ENCODE measurements at places on chromosomes 7 and 10. TPM values are rescaled to one million over a fixed set of nuclear protein-coding genes. Genes with fewer than 3 reads are reported as not detected.

- H3K4me3 ChIP-seq = no peak overlapping the region
- peaks cover 75% of the 10 kb centered on the region for H3K36me3 ChIP-seq
- peak overlapping the region; percentile 82 for H3K27ac ChIP-seq
- no peak for DNase-seq
- H3K4me1 ChIP-seq = peaks cover 45% of the 10 kb centered on the region
Measured at GRCh38 chr10:11227103-11227502, 209.4 kb downstream of the CELF2 start.

GRCh38 chr7:145411066-145411465 is 575.2 kb upstream of the TPK1 start:
- no peak overlapping the region for H3K27ac ChIP-seq
- no peaks in the 10 kb centered on the region for H3K4me1 ChIP-seq
- DNase-seq = no peak
- H3K36me3 ChIP-seq = no peaks in the 10 kb centered on the region
- no peaks in the 10 kb centered on the region for H3K27me3 ChIP-seq
- H3K4me3 ChIP-seq = no peak overlapping the region

DNA sequence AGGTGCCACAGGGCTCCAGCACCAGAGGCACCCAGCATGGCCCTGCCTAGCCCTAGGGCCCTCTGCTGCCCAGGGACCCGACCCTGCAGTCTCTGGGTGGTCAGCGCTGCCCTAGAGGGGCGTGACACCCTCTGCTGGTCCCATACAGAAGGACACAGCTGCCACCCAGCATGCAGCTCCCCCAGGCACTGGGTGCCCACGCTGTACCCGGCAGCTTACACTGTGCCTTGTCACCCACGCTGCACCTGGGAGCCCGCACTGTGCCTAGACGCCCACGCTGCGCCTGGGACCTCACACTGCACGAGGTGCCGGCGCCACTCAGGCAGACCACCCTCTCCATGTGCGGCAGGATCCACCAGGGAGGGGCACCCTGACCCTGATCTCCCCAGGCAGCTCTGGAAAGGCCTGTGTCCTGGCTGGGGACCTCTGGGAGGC is 55.2 kb downstream of the PWWP2B start:
- H3K4me1 ChIP-seq = peaks cover 20% of the 10 kb centered on the region
- no peaks in the 10 kb centered on the region for H3K36me3 ChIP-seq
- no peak for DNase-seq
- no peaks in the 10 kb centered on the region for H3K27me3 ChIP-seq
- H3K4me3 ChIP-seq = no peak overlapping the region
- H3K27ac ChIP-seq = peak overlapping the region; percentile 87

GRCh38 chr10:29205787-29206186 is 83.1 kb upstream of the LYZL1 start:
- H3K4me1 ChIP-seq = no peaks in the 10 kb centered on the region
- no peaks in the 10 kb centered on the region for H3K36me3 ChIP-seq
- H3K27ac ChIP-seq = no peak overlapping the region
- H3K27me3 ChIP-seq = peaks cover 3% of the 10 kb centered on the region
- no peak overlapping the region for H3K4me3 ChIP-seq
- DNase-seq = no peak

DNA sequence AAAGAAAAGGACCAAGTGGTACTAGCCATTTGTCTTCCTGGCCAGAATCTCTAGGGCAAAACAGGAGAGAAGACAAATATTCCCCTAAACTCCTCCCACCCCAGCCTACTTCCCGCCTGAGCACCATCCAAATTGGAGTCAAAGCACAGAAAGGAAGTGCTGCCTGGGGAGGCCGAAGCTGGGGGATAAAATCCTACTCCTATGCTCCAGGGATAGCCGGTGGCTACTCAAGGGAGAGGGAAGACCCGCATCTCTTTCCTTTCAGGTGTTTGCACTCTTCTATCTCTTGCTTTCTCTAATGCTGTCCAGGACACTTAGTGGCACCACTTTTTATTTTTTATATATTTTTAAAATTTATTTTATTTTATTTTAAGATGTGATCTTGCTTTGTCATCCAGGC is 7.1 kb upstream of the DUSP5 start:
- H3K27me3 ChIP-seq = no peaks in the 10 kb centered on the region
- no peak overlapping the region for H3K27ac ChIP-seq
- H3K4me3 ChIP-seq = no peak overlapping the region
- no peak for DNase-seq
- H3K36me3 ChIP-seq = no peaks in the 10 kb centered on the region

DNA sequence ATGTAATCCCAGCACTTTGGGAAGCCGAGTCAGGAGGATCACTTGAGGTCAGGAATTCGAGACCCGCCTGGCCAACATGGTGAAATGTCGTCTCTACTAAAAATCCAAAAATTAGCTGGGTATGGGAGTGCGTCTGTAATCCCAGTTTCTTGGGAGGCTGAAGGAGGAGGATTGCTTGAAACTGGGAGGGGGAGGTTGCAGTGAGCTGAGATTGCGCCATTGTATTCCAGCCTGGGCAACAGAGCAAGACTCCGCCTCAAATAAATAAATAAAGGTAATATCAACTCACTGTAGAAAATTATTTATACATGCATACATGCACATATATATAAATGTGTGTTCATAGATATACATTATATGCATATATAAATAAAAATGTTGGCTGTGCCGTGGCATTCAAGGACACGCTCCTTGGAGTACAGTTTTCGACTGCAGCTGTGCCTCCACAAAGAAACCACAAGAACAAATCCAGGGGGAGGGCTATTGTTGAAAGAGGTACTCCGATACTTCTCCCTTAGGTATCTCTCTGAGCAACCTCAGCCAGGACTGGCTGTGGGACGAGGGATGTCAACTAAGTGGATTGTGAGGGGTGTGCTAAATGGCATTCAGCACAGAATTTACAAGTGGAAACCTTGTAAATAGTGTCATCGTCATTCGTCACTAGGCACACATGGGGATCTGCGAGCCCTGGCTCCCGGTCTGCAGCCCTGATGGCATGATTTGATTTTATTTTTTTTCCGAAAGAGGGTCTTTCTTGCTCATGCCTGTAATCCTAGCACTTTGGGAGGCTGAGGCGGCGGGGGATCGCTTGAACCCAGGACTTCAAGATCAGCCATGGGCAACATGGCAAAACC is 49.3 kb downstream of the HIP1 start:
- no peaks in the 10 kb centered on the region for H3K36me3 ChIP-seq
- peaks cover 2% of the 10 kb centered on the region for H3K4me1 ChIP-seq
- no peak overlapping the region for H3K27ac ChIP-seq
- DNase-seq = no peak
- H3K4me3 ChIP-seq = no peak overlapping the region

GRCh38 chr7:150428671-150429451 is 21.6 kb upstream of the GIMAP8 start:
- no peak for DNase-seq
- peaks cover 4% of the 10 kb centered on the region for H3K4me1 ChIP-seq
- H3K27me3 ChIP-seq = peaks cover 4% of the 10 kb centered on the region
- no peaks in the 10 kb centered on the region for H3K36me3 ChIP-seq
- H3K4me3 ChIP-seq = no peak overlapping the region

GRCh38 chr7:158595068-158595467 is 7.4 kb upstream of the PTPRN2 start:
- no peaks in the 10 kb centered on the region for H3K36me3 ChIP-seq
- H3K27me3 ChIP-seq = no peaks in the 10 kb centered on the region
- H3K4me1 ChIP-seq = no peaks in the 10 kb centered on the region
- H3K27ac ChIP-seq = no peak overlapping the region

GRCh38 chr7:486216-486743 is 33.4 kb downstream of the PDGFA start:
- no peaks in the 10 kb centered on the region for H3K36me3 ChIP-seq
- no peak overlapping the region for H3K4me3 ChIP-seq
- H3K27me3 ChIP-seq = peaks cover 29% of the 10 kb centered on the region
- no peaks in the 10 kb centered on the region for H3K4me1 ChIP-seq
- no peak for DNase-seq

Gene PTPN20
- total RNA-seq = 1.5 TPM

Gene PHKG1
- total RNA-seq = 2.6 TPM

Gene PNLIP
- total RNA-seq = not detected
